ENCODE measurements at places on chromosomes 11 and 22. TPM values are rescaled to one million over a fixed set of nuclear protein-coding genes. Genes with fewer than 3 reads are reported as not detected.

CABP4 gene
- total RNA-seq = 0.49 TPM

TOB2 gene
- total RNA-seq = 21.4 TPM

LBHD1 gene
- total RNA-seq = 6.4 TPM

OR52N4 gene
- not detected for total RNA-seq

AP2A2 gene
- 29.1 TPM for total RNA-seq

OR2AG1 gene
- not detected for total RNA-seq

RIMBP3C gene
- total RNA-seq = not detected

Measured in skin of body (tissue), 3 donors.